ENCODE measurements at places on chromosomes 3 and 15.

- DNase-seq, result no peak
Observed at GRCh38 chr3:147699175-147699838, 290.1 kb downstream of the ZIC1 start.

DNA sequence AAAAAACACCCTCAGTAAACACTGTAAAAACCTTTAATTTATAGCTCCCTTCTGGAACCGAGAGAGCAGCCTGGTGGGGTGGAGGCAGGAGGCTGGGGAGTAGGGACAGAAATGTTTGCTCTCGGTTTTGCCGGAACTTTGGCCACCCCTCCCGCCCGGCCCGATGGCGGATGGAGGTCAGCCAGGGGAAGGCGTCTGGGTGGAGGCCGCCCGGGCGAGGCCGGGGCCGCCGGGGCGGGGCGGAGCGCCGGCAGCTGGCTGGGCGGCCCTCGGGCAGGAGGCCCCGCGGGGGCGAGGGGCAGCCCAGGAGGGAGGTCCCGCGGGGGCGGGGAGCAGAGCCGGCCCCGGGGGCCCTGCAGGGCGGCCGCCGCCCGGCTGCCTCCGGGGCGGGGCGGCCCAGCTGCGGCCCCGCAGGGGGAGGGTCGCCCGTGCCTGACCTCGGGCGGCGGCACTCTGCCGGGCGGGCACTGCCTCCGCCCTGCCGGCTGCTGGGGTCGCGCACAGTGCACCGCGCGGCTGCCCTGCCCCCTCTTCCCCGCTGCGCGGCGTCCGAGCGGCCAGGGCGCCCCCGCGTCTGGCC, 829 bp upstream of the SKIL start:
- DNase-seq, result peak; percentile 10

DNA sequence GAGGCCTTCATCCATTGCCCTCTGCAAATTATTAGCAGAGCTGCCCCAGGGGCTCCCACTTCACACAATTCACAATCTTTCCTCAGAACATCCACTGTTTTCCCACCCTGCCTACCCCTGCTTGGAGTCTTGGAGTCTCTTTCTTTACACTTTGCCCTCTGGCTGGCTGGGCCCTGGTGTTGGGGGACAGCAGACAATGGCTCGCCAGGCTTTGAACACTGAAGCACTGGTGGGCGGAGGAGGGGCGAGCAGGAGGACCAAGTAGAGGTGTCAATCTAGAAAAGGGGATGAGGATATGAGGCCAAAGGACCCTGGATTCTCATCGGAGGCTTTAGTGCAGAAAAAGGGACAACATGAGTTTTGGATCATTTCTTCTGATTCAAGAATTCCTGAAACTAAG, 212.0 kb downstream of the NR1D2 start:
- DNase-seq, result no peak

DNA sequence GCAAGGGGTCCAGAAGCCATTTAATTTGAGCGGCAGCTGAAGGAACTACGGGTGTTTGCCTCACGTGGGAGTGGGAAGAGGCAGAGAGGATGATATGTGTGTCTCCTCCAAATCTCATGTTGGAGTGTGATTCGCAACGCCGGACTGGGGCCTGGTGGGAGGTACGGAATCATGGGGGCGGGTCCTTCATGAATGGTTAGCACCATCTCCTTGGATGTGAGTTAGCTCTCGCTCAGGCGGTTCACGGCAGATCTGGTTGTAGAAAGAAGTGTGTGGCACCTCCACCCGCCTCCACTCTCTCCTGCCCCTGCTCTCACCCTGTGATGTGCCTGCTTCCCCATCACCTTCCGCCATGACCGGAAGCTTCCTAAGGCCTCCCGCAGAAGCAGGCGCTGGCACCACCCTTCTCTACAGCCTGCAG, 25.4 kb downstream of the XXYLT1 start:
- DNase-seq, result no peak

GRCh38 chr3:95629802-95630201, 1184.6 kb upstream of the EPHA6 start:
- DNase-seq, result no peak

DNA sequence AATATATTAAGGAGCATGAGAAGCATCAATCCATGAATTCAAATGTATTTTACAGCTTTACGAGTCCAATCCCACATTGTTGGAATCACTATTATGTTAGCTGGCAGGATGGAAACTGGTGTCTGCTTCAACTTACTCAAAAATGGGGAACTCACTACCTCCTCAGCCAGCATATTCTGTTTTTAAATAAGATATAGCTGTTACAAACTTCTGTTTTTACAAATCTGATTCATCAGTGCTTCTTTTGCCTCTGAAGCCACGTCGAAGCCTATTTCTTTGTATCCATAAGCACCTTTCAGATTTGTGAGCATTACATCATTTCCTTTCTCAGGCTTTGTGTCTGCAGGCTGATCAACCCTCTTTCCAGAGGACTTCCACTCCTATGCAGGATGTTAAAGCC, 105.9 kb downstream of the TPRG1 start:
- DNase-seq, result no peak

DNA sequence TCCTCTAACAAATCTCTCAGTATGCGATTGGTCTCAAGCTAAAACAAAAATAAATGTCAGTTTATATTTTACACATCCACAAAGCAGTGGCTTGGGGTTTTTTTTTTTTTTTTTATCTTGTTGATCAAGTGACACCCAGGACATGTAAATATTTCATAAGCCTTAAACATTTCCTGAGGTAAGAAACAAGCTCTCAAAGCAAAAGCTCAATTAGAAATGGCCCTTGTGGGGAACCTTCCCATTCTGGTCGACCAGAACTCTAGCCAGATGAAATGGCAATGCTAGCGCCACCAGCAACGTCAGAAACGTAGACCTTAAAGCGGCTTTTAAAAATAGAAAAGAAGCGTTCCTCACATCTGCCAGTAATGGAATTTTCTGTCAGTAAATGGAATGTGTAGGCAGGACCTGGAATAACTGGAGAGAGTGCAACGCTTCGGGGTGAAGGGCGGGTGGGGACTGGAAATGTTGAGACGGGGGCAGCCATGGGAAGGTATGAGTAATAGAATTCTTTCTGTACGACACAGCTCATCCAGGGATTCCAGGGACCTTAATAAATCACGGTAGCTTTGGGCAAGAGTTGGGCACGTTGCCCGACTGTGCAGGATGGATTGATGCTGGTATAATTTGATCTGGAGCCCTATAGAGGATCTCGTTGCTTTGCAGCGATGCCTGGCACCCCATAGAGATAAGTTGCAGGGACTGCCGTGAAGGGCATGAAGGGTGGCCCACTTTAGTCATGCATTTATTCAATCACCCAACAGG, 44.4 kb downstream of the BTD start:
- DNase-seq, result no peak

- DNase-seq, result no peak
Observed at GRCh38 chr3:127306361-127307111, 18.7 kb upstream of the PRR20G start.

GRCh38 chr3:125024817-125025216, 31.0 kb downstream of the HEG1 start:
- no peak for DNase-seq

- DNase-seq, result no peak
Observed at GRCh38 chr3:9826815-9827573, 16.8 kb downstream of the RPUSD3 start.

DNA sequence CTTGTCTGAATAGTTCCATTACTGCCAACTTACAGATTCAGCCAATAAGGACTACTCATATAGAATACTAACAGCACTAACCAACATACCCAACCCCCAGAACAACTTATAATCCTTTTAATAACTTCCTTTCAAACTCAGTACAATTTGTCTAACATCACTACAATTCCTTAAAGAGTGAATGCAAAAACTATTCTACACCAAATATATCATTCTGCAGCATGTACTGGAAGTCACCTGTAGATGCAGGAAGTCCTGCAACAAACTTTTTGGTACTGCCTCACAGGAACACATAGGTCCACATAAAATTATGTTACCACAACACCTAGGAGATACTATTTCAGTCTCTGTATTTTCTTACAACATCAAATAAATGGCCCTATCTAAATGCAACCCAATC, 2.1 kb downstream of the CCNL1 start:
- DNase-seq, result no peak

- DNase-seq, result no peak
Observed at GRCh38 chr15:40003116-40003916, 35.7 kb downstream of the SRP14 start.

GRCh38 chr3:31314258-31314657, 218.5 kb upstream of the STT3B start:
- DNase-seq, result no peak

DNA sequence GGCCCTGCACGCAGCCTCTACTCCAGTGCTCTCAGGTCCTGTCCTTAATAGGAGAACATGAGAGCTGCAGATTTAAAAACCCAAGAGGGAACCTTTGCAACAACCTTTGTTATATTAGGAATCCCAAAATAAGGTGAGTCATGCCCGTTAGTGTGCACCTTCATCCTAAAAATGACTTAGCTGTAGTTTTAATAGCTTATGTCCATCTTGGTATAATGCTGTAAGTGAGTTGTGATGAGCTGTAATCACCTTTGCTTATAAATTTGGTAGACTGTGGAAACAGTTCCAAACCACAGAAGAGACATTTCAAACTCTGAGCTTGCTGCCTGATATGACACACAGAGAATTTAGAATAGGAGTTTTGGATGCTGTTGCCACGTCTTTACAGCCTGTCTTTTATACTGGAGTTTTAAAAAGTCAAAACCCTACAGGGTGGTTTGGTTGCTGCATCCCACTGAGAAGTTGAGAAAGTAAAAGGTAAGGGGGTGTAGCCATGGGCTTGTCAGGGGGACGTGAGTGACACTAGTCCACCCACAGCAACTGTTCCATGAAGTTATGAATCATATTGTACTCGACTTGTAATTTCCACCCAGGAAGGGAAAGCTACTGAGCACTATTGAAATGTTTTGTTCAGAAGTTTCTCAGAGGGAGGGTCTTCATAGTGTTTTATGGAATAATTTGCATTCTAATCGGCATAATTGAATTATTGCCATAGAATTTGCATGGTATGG, 27.4 kb upstream of the CD47 start:
- no peak for DNase-seq

GRCh38 chr15:39695793-39696192, 86.8 kb downstream of the FSIP1 start:
- no peak for DNase-seq

- DNase-seq, result no peak
Observed at GRCh38 chr3:112721231-112721630, 80.3 kb upstream of the CCDC80 start.

GRCh38 chr3:46705022-46705530, 3.9 kb downstream of the TMIE start:
- peak; percentile 31 for DNase-seq

DNA sequence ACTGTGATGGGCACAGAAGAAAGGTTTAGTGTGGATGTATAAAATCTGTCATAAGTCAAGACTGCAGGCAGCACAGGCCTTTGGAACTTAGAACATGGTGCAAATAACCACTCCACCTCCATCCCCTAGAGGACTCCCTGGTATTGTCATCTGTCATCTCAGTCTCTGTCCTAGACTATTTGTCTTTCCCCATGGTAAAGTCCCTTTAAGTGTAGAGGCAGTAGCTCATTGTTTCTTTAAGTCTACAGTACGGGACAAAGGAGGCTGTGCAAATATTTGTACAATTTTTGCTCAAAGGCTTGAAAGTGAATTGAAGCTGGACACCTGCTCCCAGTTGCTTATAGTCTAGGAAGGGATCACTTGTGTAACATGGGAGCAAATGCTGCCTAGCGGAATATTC, 3.2 kb upstream of the PXYLP1 start:
- no peak for DNase-seq

- DNase-seq, result no peak
Observed at GRCh38 chr15:90086868-90087268, 15.4 kb downstream of the IDH2 start.

DNA sequence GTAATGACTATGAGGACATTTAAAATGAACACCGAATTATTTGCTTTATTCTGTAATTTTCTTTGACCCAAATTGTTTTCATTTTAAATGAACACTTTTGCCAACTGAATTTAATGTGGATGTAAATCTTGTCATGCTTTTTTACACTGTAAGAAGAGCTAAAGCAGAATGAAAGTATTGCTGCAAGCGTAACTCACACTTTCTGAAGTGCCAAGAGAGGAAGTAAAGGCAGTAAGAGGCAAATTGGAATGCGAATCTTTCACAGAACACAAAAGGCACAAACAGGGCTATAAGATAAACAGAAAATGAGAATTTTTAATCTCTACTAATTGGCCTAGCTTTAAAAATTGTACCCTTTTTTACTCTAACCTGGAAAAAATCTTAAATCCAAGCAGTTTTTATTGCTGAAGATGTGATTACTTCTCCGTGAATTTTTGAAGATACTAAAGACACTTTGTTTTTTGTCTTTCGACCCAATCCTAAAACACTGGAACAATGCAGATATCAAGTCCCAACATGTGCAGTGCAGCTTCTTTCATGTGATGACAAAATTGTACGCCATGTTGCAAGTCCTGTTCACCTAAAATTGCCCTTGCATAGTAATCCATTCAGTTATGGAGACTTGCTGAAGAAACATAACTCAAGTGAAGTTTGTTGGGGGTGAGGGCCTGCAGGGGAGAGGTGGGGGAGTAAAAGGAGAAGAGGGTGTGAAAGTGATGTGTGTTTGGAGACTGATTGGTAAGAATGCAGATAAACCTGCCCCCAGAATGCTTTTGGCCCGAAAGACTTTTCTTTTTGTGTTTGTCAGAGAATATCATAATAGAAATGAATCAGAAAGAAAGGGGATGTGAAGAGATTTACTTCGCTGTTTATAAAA, 1.4 kb downstream of the ARID3B start:
- DNase-seq, result no peak

DNA sequence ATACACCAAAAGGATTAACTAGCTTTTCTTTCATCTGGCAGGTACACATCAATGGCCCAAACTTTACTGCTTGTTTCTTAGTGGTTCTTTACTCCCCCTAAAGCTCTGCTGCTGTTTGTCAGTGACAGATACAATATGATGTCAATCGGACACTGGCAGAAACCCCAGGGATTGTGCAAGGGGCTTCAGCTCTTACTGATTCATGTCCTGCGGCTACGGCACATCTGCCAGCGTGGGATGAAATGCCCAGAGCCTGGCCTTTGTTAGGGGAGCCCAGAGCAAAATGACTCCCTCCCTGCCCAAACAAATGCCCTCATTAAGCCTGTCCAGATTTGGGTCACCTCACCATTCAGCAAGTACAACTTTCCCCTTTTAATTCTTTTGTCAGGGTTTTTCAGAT, 28.3 kb downstream of the SRP14 start:
- DNase-seq, result no peak

DNA sequence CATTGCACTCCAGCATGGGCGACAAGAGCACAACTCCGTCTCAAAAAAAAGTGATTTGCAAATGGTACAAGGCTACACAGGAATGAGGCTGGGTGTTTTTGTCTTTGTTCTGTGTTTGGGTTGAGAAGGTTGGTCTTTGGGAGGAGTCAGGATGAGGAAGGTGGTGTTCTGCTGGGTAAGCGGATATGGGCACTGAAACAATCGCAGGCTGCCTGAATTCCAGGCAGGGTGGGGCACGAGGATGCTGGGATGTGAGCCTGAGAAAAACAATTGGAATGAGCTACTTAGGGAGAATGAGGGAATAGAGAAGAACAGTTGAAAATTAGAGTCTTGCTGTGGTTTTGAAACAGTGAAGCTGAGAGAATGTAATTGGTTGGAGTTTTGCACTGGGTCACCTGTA, 51.6 kb downstream of the ZBTB38 start:
- DNase-seq, result no peak

GRCh38 chr3:52934630-52935530, 37.5 kb upstream of the STIMATE start:
- peak; percentile 23 for DNase-seq

- DNase-seq, result no peak
Observed at GRCh38 chr3:128351546-128351945, 115.1 kb downstream of the DNAJB8 start.

Data from stimulated activated CD8-positive, alpha-beta memory T cell treated with anti-CD3 and anti-CD28 coated beads, Interleukin-7, amount 100 ng/mL, for 4 hours (primary cell).